ENCODE measurements at places on chromosomes 4 and X.

- DNase-seq, result no peak
Observed at GRCh38 chrX:38214551-38215531, 5.8 kb downstream of the SRPX start.

DNA sequence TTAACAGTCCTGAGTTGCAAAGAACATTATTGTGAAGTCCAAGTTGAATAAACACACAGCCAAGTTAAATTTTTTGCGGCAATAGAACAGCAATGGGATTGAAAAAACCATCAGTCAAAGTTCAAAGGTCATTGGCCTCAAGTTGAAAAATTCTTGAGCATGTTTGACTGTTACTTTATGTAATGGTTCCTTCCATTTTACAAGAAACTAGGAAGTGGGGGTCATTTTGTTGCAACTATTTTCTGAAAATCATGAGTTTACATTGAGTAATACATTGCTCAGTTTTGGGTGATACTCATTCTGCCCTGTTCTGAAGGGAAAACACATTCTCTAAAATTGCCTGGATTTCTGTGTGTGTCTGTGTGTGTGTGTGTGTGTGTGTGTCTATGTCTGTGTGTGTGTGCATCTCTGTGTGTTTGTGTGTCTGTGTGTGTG is 5.2 kb upstream of the IRF2 start:
- DNase-seq, result no peak

DNA sequence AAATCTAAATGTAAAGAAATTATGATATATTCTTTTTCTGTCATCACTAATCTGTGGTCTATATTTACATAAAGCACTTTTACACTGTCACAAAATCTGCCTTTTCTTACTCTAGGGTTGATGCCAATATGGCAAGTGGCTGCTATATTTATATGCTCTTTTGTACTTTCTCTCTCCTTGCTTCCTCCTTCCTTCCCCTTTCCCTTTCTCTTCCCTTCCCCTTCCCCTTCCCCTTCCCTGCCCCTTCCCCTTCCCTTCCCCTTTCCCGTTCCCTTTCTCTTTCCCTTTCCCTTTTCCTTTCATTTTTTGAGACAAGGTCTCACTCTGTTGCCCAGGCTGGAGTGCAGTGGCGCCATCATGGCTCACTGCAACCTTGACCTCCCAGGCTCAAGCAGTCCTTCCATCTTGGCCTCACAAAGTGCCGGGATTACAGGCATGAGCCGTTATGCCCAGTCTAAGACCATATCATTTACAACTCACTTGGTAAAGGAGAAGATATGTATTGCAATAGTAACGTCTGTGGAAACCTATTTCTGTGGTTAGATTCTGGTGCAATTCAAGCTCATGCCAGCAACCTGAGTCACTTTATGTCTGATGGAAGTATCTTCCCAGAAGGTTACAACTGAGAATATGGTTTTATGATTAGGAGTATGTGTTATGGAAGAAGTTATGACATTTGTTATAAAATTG is 13.9 kb upstream of the PLAC8 start:
- no peak for DNase-seq

DNA sequence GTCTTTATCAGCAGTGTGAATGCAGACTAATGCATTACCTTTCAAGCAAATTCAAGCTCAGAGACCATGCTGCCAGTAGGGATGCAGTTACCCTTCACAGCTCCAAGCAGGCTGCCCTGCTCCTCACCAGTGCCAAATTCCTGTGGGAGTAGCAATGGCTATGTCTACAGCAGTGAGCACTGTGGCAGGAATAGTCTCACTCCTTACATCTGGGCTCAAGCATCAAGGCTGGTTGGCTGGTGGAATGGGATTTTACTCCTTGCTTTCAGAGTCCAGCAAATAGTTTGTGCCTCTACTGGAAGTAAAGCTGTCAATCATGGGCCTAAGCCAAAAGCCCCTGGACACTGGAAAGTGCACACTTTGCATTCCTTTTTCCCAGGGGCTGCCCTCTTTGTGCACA is 1030.8 kb downstream of the SH3BGRL start:
- DNase-seq, result no peak

- no peak for DNase-seq
Observed at GRCh38 chrX:86023811-86024210, 23.5 kb downstream of the CHM start.

- peak; percentile 17 for DNase-seq
Observed at GRCh38 chr4:86033171-86033570, 326.7 kb downstream of the MAPK10 start.

- DNase-seq, result no peak
Observed at GRCh38 chr4:170226288-170226687, 136.5 kb upstream of the AADAT start.

DNA sequence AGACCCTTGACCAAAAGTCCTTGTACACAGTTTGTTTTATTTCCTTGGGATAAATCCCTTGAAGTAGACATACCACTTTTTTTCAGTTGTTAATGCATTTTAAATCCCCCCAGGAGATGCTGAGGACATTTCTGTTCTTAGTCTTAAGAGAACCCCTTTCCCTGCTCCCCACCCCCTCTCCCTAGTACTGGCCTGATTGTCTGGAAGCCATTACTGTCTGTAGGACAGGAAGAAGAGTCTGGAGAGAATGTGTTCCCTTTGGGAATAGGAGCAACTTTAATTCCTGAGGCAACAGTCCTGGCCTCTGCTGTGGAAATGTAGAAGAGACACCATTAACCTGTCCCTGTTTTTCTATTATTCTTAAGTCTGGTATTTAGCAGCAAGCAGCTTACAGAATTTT is 52.3 kb upstream of the TMEM131L start:
- no peak for DNase-seq

GRCh38 chrX:139125916-139126315 is 404.6 kb upstream of the F9 start:
- DNase-seq, result no peak

GRCh38 chr4:169745291-169745690 is 12.5 kb downstream of the HPF1 start:
- no peak for DNase-seq

DNA sequence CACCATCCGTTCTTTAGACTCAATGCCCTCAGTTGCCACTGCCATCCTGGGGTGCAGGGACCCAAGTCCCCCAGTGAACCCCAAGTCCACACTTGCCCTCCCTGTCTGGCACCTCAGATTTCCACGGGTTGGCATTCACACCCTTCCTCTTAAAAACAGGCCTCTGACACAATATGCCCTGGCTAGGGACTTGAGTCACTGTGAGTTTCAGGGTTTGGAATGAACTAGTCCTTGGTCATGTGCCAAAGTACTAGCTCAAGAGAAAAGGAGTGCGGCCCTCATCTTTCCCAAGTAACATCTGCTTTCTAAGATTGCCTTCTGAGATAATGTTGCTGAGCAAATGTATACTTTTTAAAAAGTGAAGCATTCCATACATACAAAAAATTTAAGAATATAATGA is 134.0 kb downstream of the MID1 start:
- DNase-seq, result no peak

- DNase-seq, result no peak
Observed at GRCh38 chr4:3714642-3715001, 51.6 kb upstream of the ADRA2C start.

DNA sequence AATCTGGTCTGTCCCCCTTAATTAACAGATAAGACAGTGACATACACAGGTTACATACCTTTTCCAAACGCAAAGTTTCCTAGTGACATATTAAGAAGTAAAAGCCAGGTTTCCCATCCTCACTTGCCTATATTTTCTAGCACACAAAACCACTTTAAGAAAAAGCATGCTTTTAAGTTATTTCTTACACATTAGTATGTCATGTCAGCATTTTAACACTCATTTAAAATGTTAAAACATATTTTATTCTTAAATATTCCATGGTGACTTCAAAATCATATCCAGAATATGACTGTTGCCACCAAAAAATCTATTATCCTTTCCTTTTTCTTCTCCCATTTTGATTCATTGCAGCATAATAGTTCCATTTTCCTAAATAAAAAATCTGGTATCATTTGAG is 1830.2 kb downstream of the STIM2 start:
- DNase-seq, result no peak

DNA sequence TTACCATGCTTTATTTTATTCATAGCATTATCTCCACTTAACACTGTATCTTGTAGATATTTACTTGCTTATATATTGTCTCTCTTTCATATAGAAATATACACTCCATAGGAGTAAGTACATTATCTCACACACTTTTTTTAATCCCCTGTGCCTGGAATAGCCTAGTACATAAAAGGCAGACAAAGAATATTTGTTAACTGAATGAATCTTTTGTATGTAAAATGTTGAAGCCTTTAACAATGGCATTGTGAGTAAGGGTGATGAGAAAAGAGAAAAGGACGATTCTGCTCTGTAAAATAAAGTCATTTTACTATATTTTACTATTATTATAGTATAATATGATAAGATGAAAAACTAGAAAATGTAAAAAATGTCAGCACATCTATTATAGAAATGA is 97.7 kb upstream of the PDHA2 start:
- no peak for DNase-seq

GRCh38 chrX:29110041-29110440 is 522.8 kb downstream of the IL1RAPL1 start:
- no peak for DNase-seq

GRCh38 chr4:20616313-20616712 is 83.9 kb upstream of the PACRGL start:
- DNase-seq, result no peak

- DNase-seq, result no peak
Observed at GRCh38 chr4:102687373-102687981, 73.3 kb downstream of the MANBA start.

DNA sequence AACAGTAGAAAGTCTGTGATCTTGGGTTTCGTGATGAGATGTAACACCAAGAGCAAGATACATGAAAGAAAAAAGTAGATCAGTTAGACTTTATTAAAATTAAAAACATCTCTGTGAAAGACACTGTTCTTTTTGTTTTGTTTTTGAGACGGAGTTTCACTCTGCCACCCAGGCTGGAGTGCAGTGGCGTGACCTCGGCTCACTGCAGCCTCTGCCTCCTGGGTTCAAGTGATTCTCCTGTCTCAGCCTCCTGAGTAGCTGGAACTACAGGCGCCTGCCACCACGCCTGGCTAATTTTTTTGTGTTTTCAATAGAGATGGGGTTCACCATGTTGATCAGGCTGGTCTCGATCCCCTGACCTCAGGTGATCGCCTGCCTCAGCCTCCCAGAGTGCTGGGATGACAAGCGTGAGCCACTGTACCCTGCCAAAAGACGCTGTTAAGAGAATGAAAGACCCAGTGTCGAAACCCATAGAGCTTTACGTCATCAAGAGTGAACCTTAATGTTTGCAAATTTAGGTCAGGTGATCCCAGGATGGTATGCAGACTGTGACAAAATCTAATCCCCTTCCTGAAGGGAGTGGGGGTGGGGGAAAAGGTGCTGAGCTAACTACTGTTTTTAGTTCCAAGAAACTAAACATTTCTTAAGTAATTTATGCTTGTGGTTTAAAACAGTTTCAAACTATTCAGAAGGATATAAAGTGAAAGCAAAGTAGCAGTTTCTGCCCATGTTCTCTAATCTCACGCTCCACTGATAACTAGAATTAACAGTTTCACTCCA is 8.0 kb downstream of the OFD1 start:
- no peak for DNase-seq

GRCh38 chrX:153468008-153468580 is 2.3 kb downstream of the HAUS7 start:
- DNase-seq, result no peak

DNA sequence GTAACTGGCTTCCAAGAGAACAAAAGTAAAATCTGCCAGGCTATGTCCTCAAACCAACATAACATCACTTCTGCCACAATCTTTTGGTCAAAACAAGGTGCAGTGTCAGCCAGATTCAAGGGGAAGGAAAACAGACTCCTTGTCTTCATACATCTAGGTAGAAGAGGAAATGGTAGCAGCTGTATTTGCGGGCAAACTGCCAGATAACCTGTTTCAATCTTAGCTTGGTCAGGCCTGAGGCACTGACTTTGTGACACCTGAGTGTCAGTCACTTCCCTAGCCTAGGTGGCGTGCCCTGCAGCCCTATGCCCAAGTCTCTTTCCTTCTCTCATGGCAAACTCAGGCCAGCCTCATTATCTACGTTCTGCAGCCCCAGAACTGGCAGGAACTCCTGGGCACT is 146.2 kb upstream of the JADE1 start:
- DNase-seq, result no peak

- DNase-seq, result no peak
Observed at GRCh38 chrX:39633293-39633692, 464.5 kb downstream of the BCOR start.

DNA sequence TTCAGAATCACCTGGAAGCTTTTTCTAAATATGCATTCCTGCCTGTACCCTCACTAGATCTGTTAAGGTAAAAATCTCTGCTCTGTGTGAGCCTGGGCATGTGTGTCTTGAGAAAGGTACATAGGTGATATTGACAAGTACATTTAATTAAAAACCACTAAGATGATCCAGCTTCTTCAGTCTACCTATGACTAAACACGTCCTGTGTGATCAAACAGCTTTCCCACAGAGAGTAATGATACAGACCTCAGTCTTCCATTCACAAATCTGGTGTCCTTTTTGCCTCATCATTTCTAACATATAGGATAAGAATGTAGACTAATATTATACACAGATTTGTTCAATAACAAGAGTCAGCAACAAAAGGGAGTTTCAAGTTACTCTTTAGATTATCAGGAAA is 42.6 kb downstream of the GALNT7 start:
- no peak for DNase-seq

DNA sequence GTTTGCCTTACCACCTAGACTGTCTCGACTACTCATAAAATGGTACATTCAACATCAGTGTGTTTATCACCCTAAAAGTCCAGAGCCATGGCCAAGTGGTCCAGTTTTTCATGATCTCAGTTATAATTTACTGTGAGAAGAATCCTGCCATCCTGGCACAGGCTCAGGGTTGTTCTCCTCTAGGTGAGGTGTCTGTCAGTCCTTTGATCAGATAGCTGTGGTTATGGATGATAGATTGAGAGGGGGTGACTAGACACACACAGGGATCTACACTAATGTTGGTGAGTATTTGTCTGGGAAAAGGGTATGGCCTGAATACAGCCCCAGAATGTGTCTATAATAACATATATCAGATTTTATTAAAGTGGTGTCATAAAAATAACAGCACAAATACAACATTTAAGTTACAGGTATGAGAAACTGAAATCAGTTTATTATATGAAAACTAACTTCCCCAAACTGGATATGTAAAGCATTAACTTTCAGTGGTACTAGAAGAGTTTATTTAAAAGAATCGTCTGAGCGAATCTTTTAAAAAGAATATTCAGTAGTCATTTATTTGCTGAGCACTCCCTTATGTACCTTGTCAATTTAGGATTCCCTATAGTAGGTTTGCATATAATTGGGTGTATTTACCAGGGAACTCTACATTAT is 93.3 kb downstream of the STIM2 start:
- DNase-seq, result no peak

- no peak for DNase-seq
Observed at GRCh38 chr4:189081826-189082225, 858.8 kb upstream of the FRG1 start.

- DNase-seq, result peak; percentile 1
Observed at GRCh38 chr4:16914208-16914607, 15.8 kb upstream of the LDB2 start.

DNA sequence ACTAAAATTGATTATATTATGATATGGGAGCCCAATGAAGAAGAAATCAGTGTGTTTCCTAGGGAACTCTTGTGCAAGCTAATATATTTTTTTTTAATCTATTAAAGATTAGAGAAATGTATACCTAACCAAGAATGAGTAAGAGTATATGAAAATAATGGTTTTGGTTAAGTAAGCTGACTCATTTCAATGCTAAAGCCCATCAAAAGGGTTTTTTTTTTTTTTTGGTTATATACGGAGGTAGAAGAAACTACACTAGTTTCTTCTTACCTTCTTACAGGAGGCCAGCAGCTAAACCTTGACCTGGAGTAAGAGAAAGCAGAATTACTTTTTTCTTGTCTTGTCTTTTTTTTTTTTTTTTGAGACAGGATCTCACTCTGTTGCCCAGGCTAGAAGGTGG is 27.5 kb downstream of the RUFY3 start:
- DNase-seq, result no peak
